ENCODE measurements at places on chromosomes 1 and 21.

DNA sequence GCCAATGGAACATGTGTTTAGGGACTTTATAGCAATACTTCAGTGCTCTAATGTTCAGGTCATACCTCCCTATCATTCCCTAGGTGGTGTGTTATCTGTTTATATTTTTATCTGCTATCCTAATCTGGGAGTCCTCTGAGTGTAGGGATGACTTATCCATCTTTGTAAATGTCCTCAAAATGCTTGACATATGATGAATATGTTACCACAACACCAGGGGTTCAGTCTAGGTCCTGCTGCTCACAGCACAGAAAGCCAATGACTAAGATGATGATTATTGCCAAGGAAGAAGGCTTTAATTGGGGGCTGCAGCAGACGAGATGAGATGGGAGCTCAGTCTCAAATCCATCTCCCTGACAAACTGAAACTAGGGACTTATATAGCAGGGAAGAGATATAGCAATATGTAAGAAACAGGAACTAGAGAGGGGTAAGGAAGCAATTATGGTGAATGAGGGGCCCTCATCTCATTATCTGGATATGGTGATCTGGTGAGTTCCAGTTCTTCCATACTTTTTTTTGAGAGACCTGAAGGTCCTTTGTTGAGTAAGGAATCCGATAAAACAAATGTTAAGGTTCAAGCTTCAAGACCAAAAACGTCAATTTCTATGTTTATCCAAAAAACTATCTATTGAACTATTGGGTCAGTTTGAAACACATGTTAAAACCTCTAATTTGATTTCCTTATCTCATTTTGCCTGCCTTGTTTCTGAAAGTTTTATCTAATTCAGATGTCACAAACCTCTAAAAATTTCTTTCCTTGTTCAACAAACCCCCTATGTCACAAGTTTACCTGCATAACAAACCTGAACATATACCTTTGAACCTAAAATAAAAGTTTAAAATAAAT is 256.7 kb upstream of the CACYBP start:
- DNase-seq, result no peak

GRCh38 chr1:44759077-44759476 is 16.3 kb upstream of the RPS8 start:
- no peak for DNase-seq

GRCh38 chr1:235867903-235868469 is 1.3 kb upstream of the LYST start:
- DNase-seq, result no peak

- no peak for DNase-seq
Observed at GRCh38 chr1:221206076-221206475, 326.8 kb downstream of the HLX start.

DNA sequence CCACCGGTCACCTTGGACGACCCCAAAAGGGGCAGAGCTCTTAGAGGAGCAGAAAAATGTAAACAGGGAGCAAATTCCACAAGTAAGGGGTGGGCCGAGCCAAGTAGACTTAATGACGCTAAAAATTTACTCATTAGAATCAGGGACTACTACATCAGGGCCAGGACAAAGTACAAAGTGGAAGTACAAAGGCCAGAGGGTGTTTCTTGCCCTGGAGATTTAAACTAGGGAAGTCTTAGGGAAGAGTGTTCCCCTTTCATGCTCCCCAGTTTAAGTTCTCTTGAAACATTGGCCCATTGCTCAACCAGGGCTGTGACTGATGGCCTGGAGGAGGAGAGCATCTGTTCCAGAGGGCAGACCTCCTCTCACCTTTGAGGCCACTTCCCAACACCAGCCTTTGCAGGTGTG is 48.6 kb downstream of the BACH1 start:
- DNase-seq, result no peak

- DNase-seq, result no peak
Observed at GRCh38 chr1:112247036-112247597, 148.9 kb upstream of the CTTNBP2NL start.

- no peak for DNase-seq
Observed at GRCh38 chr1:8318436-8318835, 522 bp downstream of the SLC45A1 start.

- DNase-seq, result no peak
Observed at GRCh38 chr1:100076744-100077143, 56.0 kb downstream of the SASS6 start.
